ENCODE measurements at places on chromosomes 7 and 10.

DNA sequence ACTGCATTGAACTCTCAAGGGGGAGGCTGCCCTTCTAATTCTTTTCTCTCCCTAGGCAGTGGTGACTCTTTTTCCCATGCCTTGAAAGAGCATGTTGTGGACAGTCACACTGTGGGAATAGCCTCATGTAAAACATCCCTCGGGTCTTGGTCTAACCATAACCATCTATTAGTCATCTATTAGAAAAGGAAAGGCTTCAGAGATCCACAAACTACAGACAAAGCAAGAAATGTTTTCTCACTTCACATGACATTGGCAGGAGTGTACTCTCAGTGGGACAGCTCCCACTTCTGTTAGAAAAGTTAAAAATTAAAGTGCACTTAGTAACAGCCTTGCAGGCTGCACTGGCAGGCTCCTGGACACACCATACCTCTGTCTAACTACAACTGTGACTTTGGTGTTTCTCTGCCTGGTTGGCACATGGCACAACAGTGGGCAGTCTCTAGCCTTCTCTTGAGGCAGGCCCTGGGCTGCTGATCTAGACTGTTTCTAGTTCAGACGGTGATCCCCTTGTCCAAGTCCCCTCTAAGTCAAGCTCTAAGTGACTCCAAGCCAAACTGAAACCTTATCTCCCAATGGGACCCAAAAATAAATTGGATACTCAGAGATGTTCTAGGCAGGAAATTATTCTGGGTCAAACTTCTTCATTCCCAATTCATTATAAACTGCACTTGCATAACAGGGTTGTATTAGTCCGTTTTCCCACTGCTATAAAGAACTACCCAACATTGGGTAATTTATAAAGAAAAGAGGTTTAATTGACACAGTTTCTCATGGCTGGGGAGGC is 57.9 kb upstream of the ITGB1 start:
- no peak for DNase-seq

DNA sequence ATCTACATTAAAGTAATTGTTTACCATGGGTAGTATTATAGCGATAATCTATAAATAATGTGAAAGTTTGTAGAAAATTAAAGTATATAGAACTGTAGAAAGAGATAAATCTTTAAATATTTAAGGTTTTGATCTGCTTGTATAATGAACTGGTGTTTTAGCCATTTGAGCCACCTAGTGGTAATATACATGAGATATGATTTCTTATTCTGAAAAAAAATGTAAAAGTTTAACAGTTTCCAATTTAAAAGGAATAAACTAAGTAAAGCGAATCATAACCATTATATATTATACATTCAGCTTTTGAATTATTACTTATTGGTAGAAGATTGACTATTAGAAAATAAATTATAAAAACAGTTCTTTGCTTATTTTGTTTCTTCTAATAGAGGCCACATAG is 91.2 kb downstream of the OTUD1 start:
- DNase-seq: no peak

DNA sequence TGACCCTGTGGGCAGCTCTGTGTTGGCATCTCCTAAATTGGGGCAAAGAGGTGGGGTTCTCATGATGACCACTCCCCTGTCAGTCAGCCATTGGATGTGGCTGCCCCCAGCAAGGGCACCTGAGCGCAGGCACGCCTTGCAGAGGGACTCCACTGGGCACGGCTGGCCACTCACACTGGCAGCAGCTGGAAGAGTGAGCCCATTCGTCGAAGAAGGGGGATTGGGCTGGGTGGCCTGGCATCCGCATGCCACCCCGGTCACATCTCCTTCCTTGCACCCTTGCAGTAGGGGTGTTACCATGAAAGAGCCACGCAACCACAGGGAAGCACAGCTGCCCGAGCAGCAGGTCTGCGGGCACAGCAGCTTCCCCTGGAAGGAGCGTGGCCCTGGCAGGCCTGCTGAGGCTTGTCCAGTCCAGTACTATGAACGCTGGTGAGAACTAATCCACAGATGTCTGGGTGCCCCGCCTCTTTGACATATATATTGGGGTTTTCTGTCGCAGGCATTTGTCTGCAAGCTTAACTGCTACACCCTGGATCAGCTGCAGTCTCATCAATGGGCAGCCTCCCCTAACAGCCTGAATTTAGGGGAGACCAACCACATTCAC is 25.7 kb upstream of the GRB10 start:
- DNase-seq: no peak

DNA sequence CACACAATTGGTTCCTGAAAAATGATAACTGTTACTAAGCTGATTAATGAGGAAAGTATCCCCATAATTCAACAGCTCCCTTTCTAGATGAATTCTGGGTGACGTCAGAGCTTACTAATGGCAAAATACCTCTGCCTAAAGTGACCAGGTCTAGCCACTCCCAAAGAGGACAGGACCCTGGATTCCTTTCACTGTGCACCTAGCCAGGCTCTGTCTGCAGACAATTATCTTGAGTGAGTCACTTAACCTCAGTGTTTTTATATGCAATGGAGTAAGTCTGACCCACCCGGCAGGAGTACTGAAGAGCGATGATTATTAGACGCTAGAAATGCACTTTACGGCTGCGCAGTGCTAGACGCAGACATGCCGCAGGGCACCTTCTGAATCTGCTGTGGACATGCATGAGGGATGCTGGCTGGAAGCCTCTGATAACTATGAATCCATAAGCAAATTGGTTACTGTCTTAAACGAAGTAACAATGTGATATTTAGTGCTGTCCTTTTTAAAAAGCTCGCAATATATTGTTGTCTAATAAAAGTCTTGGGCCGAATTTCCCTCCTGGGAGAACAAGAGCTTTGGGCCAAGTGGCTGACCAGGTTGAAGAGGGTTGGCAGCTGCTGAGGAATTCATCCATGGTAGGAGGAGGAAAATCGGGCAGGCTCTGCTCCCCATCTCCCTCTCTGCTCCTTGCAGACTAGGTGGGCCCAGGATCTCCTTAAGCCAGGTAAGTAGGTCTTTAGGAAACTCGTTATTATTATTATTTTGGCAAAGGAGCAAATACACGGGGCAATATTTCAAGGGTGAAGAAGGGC is 4.6 kb upstream of the INPP5A start:
- DNase-seq: no peak

- no peak for DNase-seq
These were observed 17.2 kb downstream of the EBF3 start for GRCh38 chr10:129946859-129947258.

GRCh38 chr7:40833888-40834234 is 699.1 kb downstream of the SUGCT start:
- no peak for DNase-seq

All from activated T-helper 9 cell treated with anti-CD3 and anti-CD28 coated beads, Interleukin-2, amount 50 U/mL, for 16 hours (primary cell).